Activated CD4-positive, alpha-beta T cell treated with anti-CD3 and anti-CD28 coated beads, Interleukin-2, amount 10 ng/mL, durations not matched to agents 24 days and 14 days (primary cell): ENCODE measurements at places on chromosomes 3 and 15.

GRCh38 chr15:90297021-90297420, 31.5 kb downstream of the NGRN start:
- no peak for DNase-seq

GRCh38 chr3:166435469-166436057, 598.3 kb upstream of the BCHE start:
- DNase-seq = no peak

DNA sequence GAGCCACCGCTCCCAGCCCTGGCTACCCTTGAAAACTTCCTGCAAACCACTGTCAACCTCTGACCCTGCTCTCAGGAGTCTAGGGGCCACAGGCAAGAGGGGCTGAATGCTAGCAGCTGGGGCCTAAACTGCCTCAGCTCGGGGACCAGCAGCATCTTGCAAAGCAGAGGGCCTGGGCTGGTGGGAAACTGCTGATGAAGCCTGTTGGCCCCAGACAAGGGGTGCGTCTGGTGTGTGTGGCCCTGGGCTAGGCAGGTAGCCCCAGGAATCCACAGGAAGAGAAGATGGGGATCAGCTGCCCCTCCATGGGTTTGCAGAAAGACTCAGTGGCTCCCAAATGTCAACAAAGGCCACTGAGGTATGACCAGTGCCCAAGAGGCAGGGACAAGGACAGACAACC, 8.2 kb upstream of the POLG start:
- no peak for DNase-seq

DNA sequence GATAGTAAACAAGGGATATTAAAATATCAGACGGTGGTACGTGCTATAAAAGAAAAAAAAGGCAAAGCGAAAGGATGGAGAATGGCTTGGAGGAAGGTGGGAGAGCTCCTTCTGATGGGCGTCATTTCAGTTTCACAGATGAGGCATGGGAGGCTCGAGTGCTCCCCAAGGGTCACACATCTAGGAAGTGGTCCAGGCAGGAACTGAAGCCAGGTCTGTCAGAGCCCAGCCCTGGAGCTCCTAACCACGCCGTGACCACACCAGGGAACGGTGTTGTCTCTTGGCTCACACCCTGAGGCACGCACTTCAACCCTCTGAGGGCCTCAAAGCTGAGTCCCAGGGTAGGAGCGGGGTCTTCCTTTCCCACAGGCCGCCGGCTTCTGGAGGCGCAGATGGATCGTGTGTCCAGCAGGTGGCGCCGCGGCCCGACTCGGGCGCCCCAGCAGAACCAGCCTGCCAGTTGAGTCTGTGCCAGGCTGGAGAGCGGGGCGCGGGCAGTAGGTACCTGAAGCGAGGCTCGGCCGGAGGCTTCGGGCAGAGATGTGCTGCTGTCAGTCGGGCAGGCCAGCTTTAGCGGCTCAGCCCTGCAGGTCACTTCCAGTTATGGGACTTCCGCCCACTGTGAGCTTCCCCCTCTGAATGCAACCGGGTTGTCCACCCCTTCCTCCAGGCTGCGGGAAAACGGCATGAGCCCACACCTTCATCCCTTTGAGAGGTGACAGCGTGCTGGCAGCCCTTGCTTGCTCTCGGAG, 68.1 kb downstream of the SLC6A1 start:
- DNase-seq = peak; percentile 84
